ENCODE measurements at places on chromosomes 3 and 15.
A peak's percentile ranks its signal among the peaks of the same experiment; 100 is the strongest.

- no peak for DNase-seq
Measured at GRCh38 chr3:43884581-43884980, 193.8 kb downstream of the ABHD5 start.

- no peak for DNase-seq
Measured at GRCh38 chr3:132062535-132062934, 27.7 kb upstream of the CPNE4 start.

DNA sequence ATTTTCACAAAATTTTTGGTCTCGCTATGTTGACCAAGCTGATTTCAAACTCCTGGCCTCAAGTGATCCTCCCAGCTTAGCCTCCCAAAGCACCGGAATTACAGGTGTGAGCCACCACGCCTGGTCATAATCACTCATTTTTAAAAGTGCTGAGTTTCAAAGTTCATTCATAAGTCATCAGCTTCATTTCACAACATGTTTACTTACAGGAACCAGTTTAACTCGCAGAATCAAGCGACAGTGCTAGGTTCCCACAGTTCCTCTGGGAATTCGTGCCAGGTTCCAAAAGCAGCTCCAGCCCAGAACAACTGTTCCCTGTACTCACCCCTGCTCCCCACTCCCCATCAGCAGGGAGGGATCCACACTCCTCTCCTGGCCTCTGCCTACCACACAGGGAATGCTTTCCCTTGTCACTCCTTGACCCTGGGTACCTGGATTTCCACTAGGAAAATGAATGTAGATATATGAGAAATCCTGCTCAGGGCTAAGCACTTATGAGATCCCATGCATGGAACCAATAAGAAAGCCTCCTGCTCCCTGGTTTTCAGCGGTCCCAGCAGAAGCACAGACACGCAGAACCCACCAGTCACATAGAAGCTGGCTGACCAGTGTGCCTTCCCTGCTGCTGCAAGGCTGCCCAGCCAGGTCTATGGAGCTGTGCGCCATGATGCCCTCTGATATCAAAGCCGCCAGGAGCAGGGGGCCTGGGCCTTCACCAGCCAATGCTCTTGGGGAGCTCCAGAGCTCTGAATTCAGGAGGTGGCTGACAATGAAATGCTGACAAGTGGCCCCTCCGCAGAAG lies 72.3 kb downstream of the ITGB5 start:
- no peak for DNase-seq

DNA sequence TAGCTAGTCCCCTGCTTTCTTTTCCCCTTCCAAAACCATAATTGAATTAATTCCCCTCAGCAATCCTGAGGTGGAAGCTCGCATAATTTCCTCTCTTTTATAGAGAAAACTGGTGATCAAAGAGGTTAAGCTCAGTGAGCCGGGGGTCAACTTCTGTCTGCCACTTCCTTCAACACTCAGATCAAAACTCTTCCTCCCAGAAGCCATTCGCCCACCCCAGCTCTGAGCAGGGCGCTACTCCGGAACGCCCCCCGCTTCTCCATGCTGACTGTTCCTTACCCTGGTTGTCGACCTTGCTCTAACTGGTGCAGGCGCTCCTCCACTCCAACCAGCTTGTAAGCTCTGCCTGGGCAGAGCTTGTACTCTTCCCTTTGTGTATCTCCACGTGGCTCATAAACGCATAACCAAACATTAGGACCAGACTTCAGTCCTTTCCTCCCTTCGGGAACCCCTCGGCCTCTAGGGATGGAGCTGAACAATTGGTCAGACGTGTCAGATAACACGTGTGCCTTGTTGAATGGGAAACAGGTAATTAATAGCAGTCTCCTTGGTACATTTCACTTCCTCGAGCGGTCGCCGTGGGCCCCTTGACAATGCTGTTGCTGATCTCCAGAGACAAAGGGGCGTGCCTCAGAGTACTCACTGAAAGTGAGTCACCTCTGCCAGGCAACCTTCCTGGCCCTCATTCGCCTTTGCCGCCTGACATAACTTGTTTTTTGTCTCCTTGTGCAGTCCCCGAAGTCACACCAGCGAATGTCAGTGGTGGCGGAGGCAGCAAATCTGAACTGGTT lies 71.8 kb downstream of the IL5RA start:
- DNase-seq: no peak

- peak; percentile 30 for DNase-seq
Measured at GRCh38 chr15:65954289-65954741, 85.0 kb downstream of the RAB11A start.

- no peak for DNase-seq
Measured at GRCh38 chr15:55224892-55225291, 28.2 kb upstream of the RSL24D1 start.

- DNase-seq: no peak
Measured at GRCh38 chr3:119974656-119975055, 119.6 kb downstream of the GSK3B start.

GRCh38 chr15:90572893-90573292 lies 43.2 kb downstream of the CRTC3 start:
- no peak for DNase-seq

DNA sequence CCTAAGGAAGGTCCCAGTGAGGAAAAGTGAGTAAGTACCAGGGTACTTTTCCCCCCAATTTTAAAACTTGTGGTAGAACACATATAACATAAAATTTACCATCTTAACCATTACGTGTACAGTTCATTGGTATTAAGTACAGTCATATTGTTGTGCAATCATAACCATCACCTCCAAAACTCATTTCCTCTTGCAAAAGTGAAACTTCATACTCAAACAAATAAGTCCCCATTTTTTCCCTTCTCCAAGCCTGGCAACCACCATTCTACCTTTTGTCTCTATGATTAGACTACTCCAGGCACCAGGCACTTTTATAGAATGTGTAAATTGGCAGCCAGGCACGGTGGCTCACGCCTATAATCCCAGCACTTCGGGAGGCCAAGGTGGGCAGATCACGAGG lies 12.2 kb downstream of the PRC1 start:
- peak; percentile 64 for DNase-seq

DNA sequence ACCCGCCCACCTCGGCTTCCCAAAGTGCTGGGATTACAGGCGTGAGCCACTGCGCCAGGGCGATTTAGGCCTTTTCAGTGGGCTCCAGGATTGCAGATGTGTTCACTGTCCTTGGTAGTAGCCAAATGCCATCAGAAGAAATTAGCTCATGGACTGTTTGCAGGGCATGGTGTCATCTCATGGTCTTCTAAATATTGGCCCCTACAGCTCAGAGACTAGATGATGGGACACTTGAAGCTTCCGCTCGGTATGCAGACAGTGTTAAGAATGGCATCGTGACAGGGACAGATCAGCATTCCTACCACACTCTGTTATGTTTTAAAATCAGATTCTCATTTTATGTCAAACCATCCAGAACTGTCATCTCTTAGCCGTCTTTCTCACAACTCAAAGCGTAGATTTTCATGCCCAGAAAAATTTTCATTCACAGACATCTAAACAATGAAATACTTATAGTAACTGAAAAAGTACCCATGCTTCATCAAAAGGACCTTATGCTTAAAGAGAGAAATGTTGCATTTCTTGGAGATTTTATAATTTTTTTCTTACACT lies 24.9 kb downstream of the SLCO3A1 start:
- no peak for DNase-seq

- DNase-seq: no peak
Measured at GRCh38 chr3:169260296-169260695, 403.2 kb downstream of the MECOM start.

GRCh38 chr15:39419651-39420050 lies 161.2 kb upstream of the THBS1 start:
- no peak for DNase-seq

- peak; percentile 5 for DNase-seq
Measured at GRCh38 chr3:26963361-26963743, 340.8 kb downstream of the LRRC3B start.

- no peak for DNase-seq
Measured at GRCh38 chr15:70035719-70036077, 62.0 kb downstream of the TLE3 start.

GRCh38 chr15:48865370-48866079 lies 12.4 kb upstream of the EID1 start:
- peak; percentile 65 for DNase-seq

- peak; percentile 8 for DNase-seq
Measured at GRCh38 chr3:43394041-43394554, 107.8 kb downstream of the SNRK start.

GRCh38 chr15:101560722-101561583 lies 71.4 kb upstream of the PCSK6 start:
- DNase-seq: no peak

DNA sequence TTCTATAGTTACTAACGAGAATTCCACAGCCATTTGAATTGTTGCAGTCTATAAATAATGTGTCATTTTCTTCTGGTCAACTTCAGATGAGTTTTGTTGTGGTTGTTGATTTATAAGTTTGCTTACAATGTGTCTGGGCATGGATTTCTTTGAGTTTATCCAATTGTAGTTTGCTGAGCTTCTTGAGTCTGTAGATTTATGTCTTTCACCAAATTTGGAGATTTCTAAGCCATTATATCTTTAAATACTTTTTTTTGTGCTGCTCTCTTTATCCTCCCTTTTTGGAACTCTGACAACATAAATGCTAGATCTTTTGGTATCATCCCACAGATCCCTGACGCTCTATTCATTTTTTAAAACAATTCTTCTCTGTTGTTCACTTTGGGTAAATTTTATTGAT lies 63.2 kb upstream of the NDUFB4 start:
- DNase-seq: no peak

DNA sequence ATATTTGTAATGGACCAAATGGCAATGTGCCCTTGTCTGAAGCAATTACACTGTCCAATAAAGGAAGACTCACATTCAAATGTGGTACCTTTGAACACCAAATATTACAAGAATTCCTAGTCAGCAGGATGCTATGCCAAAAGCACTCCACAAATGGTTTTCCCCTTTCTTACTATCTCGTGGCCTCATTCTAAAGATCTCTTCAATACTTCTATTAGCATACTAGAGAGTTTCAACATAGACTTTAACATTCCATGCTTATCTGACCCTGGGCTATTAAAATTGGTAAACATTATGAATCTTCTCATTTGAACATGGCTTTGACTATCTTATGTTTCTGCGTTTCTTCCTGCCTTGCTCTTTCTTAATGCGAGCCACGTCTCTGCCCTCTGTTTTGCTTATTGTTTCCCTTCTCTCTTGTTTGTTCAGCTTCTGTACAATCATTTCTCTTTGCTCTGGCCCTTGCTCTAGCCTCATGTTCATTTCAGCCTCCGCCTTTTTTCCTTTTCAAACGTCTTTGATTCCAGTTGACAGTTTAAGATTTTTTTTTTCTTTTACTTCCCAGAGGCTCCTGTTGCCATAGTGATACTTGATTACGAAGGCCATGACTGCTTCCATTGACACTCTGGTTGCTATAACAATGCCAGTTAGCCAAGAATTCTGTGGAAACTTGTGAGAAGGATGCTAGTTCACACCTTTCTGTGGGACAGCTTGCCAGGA lies 49.5 kb upstream of the SLC9A9 start:
- peak; percentile 88 for DNase-seq

GRCh38 chr3:158748237-158748828 lies 16.1 kb upstream of the RARRES1 start:
- DNase-seq: peak; percentile 15

- peak; percentile 14 for DNase-seq
Measured at GRCh38 chr15:36278219-36278618, 301.2 kb upstream of the CDIN1 start.

GRCh38 chr15:79562899-79563298 lies 130.8 kb downstream of the MINAR1 start:
- DNase-seq: peak; percentile 33

DNA sequence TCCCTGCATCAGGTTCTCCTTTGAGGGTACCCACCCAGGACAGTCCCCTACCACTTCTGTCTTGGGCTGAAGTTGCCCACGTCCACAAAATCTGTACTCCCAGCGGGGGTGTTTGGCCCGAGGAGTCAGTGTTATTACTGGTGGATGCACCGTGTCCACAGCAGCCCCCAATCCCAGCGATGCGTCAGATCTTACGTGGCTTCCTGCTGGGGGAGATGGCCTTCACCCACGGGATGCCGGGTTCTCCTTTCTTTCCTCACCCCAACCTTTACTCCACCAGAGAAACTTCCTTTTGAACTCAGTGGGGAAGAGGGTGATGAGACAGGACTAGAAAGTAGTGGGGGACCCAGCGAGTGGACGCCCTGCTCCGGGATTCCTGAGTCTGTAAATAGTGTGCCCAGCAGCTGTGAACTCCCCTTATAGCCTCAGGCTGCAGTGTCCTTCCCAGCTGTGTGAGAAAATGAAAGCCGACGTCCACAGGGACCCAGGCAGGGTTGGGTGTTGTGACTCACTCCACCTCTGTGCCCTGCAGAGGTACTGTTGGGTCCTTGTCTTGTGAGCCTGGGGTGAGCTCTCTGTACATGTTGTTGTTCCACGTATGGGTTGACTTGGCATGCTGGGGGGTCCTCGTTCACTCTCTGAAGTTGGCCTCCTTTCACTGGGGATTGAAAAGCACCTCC lies 31.5 kb downstream of the CRTAP start:
- DNase-seq: no peak

DNA sequence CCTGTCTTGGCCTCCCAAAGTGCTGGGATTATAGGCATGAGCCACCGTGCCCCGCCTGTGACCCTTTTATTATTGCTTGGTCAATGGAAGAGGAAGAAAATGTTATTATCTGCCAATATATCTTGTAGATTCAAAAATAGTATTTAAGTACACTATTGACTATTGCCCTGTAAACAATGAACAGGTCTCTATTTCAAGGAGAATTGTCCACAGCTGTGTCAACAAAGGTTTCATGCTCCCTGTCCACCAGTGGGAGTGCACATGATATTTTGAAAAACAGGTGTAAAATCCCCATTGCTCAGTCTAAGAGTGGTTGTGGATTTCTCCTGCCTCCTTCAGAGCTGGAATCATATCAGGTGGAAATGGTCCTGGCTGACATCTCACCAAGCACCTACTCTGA lies 36.5 kb upstream of the IGF1R start:
- no peak for DNase-seq

DNA sequence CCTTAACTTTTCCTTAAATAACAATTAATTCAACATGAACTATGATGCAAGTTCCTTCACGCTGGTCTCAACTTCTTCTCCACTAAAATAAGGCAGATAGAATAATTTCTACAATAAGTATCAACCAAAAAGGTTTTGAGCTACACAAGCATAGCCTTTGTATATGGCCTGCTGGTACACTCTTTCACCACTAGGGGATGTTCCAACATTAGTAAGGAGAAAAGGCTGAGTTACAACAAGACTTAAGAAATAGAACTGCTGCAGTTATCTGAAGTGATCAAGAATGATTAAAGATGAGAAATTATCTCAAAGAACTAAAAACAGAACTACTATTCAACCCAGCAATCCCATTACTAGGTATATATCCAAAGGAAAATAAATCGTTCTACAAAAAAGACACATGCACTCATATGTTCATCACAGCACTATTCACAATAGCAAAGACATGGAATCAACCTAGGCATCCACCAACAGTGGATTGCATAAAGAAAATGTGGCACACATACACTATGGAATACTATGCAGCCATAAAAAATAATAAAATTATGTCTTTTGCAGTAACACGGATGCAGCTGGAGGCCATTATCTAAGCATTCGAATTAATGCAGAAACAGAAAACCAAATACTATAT lies 14.4 kb downstream of the ATP13A3 start:
- DNase-seq: peak; percentile 81

- no peak for DNase-seq
Measured at GRCh38 chr3:42822828-42823227, 13.6 kb downstream of the ACKR2 start.
